DMS79 treated with DMSO at 0.1 percent for 48 hours (cell line): ENCODE measurements at places on chromosomes 11 and 22.

GRCh38 chr22:30390974-30391691 is 3.9 kb upstream of the RNF215 start:
- DNase-seq: no peak

DNA sequence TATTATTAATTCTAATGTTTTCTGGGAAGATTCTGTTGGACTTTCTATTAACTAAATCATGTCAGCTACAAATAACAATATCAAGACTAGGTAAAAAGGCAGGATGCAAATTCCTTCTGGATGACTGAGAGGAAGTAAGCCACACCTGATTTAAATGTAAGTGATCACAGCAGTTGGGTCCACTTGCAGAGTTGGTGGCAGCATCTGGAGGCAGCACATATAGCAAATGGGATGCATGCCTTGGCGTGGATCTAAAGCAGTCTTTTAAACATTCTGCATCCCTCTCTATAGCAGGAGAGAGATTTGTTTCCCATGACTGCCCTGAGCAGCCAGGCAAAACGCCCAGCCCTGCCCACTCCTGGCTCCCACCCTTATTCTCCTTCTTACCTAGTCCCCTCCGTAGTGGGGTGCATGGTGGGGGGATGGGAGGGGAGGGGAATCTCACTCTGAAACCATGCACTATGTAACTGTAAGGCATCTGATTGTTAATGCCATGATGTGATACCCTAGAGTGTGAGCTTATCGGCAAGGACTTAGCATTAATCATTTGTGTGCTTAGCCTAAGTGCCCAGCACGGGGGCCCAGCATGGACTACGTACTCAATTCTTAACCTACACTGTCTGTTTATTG is 130.3 kb downstream of the EFCAB6 start:
- DNase-seq: no peak

DNA sequence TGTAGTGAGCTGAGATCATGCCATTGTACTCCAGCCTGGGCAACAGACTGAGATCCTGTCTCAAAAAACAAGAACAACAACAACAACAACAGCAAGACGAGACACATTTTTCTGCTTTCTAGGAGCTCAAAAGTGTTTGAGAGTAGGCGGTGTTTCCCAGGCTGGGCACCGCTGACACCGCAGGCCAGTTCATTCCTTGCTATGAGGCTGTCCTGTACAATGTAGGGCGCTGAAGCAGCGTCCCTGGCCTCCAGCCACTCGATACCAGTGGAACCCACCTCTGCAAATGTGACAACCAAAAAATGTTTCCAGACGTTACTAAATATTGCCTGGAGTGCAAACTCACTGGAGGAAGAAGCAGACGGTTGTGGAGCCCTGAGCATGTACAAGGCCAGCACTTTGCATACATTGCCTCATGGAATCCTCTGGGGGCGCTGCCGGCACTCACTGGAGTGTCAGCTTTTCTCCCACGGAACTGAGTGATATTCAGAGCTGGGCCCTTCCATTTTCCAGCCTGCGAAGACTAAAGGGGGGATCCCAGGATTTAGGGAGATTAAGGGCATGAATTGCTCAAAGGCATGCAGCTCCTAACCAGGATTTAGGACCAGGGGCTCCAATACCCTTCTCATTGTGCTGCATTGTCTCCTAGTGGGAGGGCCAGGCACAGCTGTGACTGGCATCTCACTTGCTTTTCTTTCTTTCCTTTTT is 5.8 kb upstream of the MIEF1 start:
- no peak for DNase-seq

- DNase-seq: no peak
Measured at GRCh38 chr22:27144321-27144720, 486.9 kb downstream of the MIAT start.

DNA sequence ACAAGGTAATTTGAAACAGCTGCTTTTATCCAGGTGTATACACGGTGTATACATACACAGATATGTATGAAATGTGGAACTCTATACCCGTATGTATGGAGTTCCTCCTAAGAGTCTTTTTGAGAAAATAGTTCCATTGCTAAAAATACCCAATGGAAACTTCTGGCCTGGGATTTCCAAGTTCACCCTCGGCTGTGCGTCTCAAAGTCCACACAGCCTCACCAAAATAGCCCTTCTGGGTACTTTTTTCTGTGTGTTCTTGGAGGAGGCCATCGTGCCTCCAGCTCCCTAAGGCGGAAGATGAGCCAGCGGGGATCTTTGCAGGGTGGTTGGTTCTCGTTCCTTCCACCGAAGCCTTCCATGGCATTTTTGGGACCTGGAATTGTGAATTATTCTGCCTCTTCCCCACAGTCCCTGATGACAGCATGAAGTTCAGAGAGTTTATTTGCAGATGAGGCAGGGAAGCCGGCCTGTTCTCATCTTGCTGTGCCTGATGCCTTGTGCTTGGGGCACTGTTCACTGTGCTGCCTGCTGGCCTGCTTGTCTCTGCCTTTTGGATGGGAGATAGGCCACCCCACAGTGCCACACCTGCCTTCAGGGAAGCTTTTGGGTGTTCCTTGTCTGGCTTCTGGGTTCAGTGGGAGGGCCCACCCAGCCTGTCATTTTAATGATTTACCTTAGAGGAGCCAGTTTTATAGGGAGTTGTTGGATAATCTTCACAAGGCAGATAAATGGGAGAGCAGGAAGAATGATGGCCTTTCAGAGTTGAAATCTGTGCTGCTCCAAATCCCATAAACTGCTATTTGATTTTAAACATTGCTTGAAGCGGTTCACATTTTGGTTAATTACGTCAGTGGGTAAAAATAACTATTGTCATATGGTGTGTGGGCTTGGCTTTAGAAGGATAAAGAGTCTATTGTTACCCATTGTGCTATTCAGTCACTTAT is 112.7 kb upstream of the OR4B1 start:
- DNase-seq: no peak

GRCh38 chr11:75148436-75148983 is 2.4 kb upstream of the SLCO2B1 start:
- no peak for DNase-seq

- DNase-seq: no peak
Measured at GRCh38 chr11:5528495-5528894, 12.0 kb upstream of the UBQLNL start.
